ENCODE measurements at places on chromosomes 16 and 17.

DNA sequence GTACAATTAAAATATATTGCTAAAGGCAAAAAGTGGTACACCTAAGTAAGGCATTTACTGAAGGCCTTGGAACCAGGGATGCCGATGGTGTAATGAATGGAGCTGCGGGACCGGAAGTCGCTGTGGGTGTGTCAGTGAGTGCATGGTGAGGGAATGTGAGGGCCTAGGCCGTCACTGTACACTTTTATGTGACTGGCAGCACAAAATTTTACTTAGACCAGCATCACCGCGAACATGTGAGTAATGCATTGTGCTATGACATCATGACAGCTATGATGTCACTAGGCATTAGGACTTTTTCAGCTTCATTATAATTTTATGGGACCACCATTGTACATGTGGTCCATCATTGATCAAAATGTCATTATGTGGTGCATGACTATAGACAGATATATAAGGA lies 14.7 kb downstream of the ALOX15B start:
- peaks cover 41% of the 10 kb centered on the region for H3K27me3 ChIP-seq
- no peaks in the 10 kb centered on the region for H3K36me3 ChIP-seq

GRCh38 chr17:37532756-37533155 lies 43.1 kb downstream of the DUSP14 start:
- no peaks in the 10 kb centered on the region for H3K36me3 ChIP-seq
- H3K27ac ChIP-seq = no peak overlapping the region
- no peaks in the 10 kb centered on the region for H3K4me1 ChIP-seq
- DNase-seq = no peak

DNA sequence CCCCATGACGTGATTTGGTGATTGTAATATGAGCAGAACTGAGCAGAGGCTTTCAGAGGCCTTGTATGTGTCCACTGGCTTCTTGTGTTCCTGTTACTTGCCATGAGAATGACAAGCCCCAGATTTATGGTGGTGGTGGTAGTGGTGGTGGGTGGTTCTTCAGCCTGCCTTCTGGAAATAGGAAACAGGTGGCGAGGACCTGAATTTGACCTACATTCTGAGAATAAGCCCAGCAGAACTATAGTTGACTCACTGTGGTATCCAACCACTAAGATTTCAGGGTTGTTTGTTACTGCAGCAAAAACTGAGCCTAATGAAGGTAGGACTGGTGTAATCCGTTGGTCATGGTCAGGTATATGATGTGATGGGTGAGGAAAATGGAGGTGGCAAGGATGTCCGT lies 93.0 kb downstream of the SHISA9 start:
- H3K4me3 ChIP-seq = no peak overlapping the region
- no peak for DNase-seq
- H3K27ac ChIP-seq = no peak overlapping the region
- no peaks in the 10 kb centered on the region for H3K36me3 ChIP-seq
- no peaks in the 10 kb centered on the region for H3K27me3 ChIP-seq
- peaks cover 8% of the 10 kb centered on the region for H3K4me1 ChIP-seq

DNA sequence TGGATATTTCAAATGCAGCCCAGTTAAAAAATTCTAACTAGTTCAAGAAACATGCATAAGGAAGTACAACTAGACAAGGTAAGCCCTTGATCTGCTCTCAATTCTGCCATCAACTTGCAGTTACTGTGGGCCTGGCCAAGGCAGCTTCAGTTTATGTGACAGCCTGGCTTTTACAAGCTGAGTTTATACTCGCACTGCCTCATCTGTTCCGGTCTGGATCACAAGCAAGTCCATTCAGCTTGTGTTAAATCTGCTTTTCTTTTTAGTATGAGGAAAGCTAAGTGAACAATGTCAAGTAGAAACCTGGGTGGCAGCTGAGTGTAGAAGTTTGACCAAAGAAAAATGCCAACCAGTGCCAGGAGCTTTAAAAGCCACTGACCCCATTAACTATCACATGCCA lies 76.6 kb upstream of the CORO6 start:
- H3K27me3 ChIP-seq = no peaks in the 10 kb centered on the region
- H3K4me1 ChIP-seq = no peaks in the 10 kb centered on the region
- H3K36me3 ChIP-seq = no peaks in the 10 kb centered on the region
- no peak for DNase-seq
- no peak overlapping the region for H3K27ac ChIP-seq
- no peak overlapping the region for H3K4me3 ChIP-seq

DNA sequence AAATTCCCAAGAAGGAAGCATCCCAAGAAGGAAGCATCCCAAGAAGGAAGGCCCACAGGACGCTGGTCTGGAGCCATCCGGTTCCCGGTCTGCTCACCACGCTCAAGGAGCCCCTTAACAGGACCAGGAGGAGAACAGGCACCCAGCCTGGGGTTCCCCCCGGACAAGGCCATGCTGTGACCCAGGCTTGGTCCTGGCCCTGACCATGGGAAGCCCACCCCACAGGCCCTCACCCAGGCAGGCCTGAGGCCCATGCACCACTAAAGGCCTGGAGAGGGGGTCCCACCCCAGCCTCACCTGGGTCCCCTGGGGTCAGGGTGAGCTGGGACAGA lies 340 bp upstream of the ENPP7 start:
- no peak for DNase-seq
- H3K4me1 ChIP-seq = no peaks in the 10 kb centered on the region
- no peak overlapping the region for H3K27ac ChIP-seq

- H3K4me3 ChIP-seq = no peak overlapping the region
- no peaks in the 10 kb centered on the region for H3K36me3 ChIP-seq
- H3K4me1 ChIP-seq = peaks cover 5% of the 10 kb centered on the region
Measured at GRCh38 chr17:36135465-36135864, 31.8 kb downstream of the CCL4 start.

DNA sequence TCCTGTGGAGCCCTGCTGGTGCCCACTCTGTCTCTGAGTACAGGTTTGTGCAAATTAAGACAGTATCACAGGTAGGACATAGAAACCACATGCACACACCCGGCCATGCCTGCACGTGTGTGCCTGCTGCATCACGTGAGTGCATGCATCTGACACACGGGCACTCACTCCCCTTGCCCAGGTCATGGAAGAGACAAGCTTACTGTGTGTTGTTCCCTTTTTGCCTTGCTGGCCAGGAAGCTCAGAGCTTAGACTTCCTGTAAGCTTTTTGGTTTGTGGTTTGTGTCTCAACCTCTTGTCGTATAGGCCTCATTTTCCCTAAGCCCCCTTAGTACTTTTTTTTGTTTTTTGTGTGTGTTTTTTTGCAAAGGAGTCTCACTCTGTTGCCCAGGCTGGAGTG lies 25.0 kb downstream of the ZNF469 start:
- no peak overlapping the region for H3K4me3 ChIP-seq
- no peaks in the 10 kb centered on the region for H3K36me3 ChIP-seq
- no peak overlapping the region for H3K27ac ChIP-seq
- no peaks in the 10 kb centered on the region for H3K27me3 ChIP-seq

DNA sequence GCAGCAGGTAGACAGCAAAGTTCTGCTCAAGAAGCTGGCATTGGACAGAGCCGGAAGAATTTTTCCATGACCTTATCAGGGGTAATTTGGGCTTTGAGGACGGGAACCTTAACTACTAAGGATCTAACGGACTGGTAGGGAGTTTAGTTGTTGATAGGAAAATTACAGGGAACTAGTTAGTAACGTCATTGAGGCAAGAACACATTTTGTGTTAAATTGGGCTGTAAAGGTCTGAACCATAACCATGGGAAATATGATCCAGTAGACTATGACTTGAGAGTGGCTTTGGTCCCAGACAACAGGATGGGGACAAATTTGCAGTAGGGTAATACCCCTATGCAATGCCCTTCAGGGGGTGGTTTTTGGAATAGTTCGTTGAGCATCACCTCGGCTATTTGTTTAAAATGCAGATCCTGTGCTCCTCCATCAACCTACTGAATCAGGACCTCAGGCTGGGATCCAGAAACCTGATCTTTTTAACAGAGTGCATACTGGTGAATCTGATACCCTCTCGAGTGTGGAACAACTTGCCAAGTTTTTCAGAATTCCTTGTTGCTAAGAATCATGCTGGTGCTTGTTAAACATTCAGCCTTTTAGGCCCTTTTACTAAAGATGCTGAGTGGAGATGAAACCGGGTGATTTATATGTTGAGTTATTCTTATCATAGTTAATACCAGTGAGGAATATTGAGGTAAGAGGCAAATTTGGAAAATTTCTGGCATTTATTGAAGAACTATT lies 255.1 kb downstream of the MAP2K6 start:
- DNase-seq = no peak
- H3K36me3 ChIP-seq = no peaks in the 10 kb centered on the region

GRCh38 chr17:77327181-77327565 lies 186.4 kb downstream of the SEC14L1 start:
- peaks cover 11% of the 10 kb centered on the region for H3K4me1 ChIP-seq
- H3K27me3 ChIP-seq = no peaks in the 10 kb centered on the region
- H3K4me3 ChIP-seq = no peak overlapping the region
- DNase-seq = no peak
- H3K36me3 ChIP-seq = no peaks in the 10 kb centered on the region

- H3K27me3 ChIP-seq = no peaks in the 10 kb centered on the region
- DNase-seq = no peak
Measured at GRCh38 chr17:44559634-44560554, 2.6 kb downstream of the FZD2 start.

GRCh38 chr17:50902372-50903353 lies 36.5 kb upstream of the TOB1 start:
- no peaks in the 10 kb centered on the region for H3K36me3 ChIP-seq
- peak overlapping the region; percentile 74 for H3K27ac ChIP-seq

- no peak overlapping the region for H3K4me3 ChIP-seq
- H3K27ac ChIP-seq = no peak overlapping the region
Measured at GRCh38 chr17:61285526-61286320, 113.9 kb upstream of the TBX2 start.

GRCh38 chr17:41773190-41773588 lies 13.3 kb downstream of the JUP start:
- no peaks in the 10 kb centered on the region for H3K36me3 ChIP-seq
- no peaks in the 10 kb centered on the region for H3K27me3 ChIP-seq
- peaks cover 47% of the 10 kb centered on the region for H3K4me1 ChIP-seq
- peak; percentile 57 for DNase-seq
- no peak overlapping the region for H3K4me3 ChIP-seq

DNA sequence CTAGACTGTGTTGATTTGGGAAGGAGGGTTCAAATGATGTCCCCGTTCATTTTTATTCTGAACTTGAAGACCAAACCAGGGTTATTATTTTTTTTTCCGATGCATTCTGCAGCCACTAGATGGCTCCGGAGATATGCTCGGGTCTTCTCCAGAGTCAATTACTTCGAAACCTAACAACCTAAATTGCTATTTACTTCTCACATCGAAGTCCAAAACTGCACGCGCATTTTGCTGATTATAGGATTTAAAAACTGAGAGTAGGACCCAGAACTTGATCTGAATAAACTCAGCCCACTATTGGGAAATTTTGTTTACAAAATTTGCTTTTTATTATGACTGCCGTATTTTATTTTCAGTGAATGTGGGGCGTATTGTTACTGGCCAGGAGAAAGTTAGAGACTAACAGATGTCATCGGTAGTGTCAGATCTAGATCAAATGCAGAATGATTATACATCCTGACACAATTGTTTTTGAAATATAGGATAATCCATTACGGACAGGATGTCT lies 263.8 kb downstream of the HS3ST3A1 start:
- H3K27ac ChIP-seq = no peak overlapping the region
- DNase-seq = peak; percentile 42
- peak overlapping the region; percentile 27 for H3K4me3 ChIP-seq
- H3K4me1 ChIP-seq = peaks cover 8% of the 10 kb centered on the region
- no peaks in the 10 kb centered on the region for H3K27me3 ChIP-seq

GRCh38 chr17:35028531-35029262 lies 34.8 kb downstream of the RFFL start:
- DNase-seq = no peak
- no peaks in the 10 kb centered on the region for H3K27me3 ChIP-seq
- H3K4me1 ChIP-seq = no peaks in the 10 kb centered on the region
- no peak overlapping the region for H3K4me3 ChIP-seq
- no peaks in the 10 kb centered on the region for H3K36me3 ChIP-seq

- H3K4me1 ChIP-seq = peaks cover 10% of the 10 kb centered on the region
- no peak overlapping the region for H3K4me3 ChIP-seq
- H3K27ac ChIP-seq = no peak overlapping the region
- H3K36me3 ChIP-seq = no peaks in the 10 kb centered on the region
- DNase-seq = no peak
Measured at GRCh38 chr17:59627274-59627673, 7.6 kb downstream of the CLTC start.

DNA sequence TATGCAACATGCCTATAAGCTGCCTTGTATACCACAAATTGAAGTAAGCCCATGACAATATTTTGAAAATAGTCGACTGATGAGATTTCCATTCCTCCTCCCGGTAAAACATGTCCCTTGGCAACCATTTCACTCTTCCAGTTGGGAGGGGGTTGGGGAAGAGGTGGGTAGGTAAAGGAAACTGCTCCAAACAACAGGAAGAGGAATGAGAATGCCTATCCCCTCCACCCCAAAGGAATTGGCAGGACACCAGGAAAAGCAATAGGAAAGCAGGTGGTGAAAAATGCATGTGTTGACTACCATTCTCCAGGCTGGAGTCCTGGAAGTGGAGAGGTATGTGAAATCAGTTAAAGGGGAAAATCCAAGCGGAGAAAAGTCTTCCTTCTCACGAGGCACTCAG lies 455.9 kb upstream of the PSMD7 start:
- H3K36me3 ChIP-seq = no peaks in the 10 kb centered on the region
- H3K4me1 ChIP-seq = peaks cover 14% of the 10 kb centered on the region
- H3K27me3 ChIP-seq = no peaks in the 10 kb centered on the region
- no peak for DNase-seq
- no peak overlapping the region for H3K4me3 ChIP-seq
- H3K27ac ChIP-seq = no peak overlapping the region

GRCh38 chr16:13959626-13960025 lies 39.7 kb downstream of the ERCC4 start:
- H3K4me3 ChIP-seq = no peak overlapping the region
- no peaks in the 10 kb centered on the region for H3K36me3 ChIP-seq
- H3K4me1 ChIP-seq = peaks cover 10% of the 10 kb centered on the region
- no peak for DNase-seq
- no peak overlapping the region for H3K27ac ChIP-seq
- no peaks in the 10 kb centered on the region for H3K27me3 ChIP-seq

DNA sequence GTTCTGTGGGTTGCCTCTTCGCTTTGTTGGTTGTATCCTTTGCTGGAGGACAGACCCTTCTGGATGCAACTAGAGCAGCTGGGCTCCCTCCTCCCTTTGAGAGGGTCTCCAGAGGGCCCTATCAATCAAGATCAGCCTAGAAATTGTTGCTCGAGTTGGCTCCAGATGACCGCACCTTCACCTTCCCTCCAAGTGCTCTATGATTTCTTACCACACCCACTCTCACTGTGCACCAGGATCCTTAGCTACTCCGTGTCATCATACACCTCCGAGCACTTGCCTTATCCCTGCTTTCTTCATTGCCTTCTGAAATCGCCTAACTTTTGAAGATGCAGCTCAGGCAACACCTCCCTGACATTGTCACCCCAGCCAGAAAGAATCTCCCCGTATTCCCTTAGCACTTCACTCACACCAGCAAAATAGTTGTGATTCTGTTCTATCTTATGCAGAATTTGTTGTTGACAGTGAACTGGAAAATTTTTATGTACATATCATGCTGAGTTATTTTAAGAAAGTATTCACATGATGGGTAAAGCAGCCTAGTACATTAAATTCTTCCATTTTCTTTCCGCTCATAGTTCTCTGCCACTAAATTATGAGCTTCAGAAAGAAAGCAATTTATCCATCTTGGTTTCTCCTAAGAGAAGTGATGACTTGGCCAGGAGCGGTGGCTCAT lies 52.9 kb downstream of the ABAT start:
- no peaks in the 10 kb centered on the region for H3K36me3 ChIP-seq
- H3K4me1 ChIP-seq = no peaks in the 10 kb centered on the region
- no peak overlapping the region for H3K4me3 ChIP-seq
- H3K27me3 ChIP-seq = no peaks in the 10 kb centered on the region
